A549 treated with GW870086 at 1 μM for 4 hours (cell line): ENCODE measurements at places on chromosomes 16 and 17. TPM values are rescaled to one million over a fixed set of nuclear protein-coding genes. Genes with fewer than 3 reads are reported as not detected.

Gene MEIOB
- total RNA-seq = 1.2 to 2.1 TPM (median 1.5 TPM) in 5 replicates

Gene MMP15
- total RNA-seq = 28.0 to 37.2 TPM (median 34.7 TPM) in 5 replicates

Gene PLEKHM1
- total RNA-seq = 18.7 to 25.4 TPM (median 21.9 TPM) in 5 replicates

Gene BEAN1
- total RNA-seq = 3.8 to 7.1 TPM (median 5.0 TPM) in 5 replicates

Gene CD300A
- total RNA-seq = not detected in 5 replicates

Gene SLC38A8
- not detected in 5 replicates for total RNA-seq

Gene CCL8
- 0.12 TPM in 1 of 5 replicates, not detected in the others for total RNA-seq

Gene CCT6B
- total RNA-seq = 0.80 to 1.9 TPM (median 1.8 TPM) in 5 replicates

Gene SLFN12
- 0.08 TPM in 1 of 5 replicates, not detected in the others for total RNA-seq

Gene VMP1
- total RNA-seq = 126 to 208 TPM (median 160 TPM) in 5 replicates

Gene MARCHF10
- 0.94 to 2.4 TPM (median 1.6 TPM) in 5 replicates for total RNA-seq

Gene HOXB8
- 6.9 to 8.8 TPM (median 8.2 TPM) in 5 replicates for total RNA-seq

Gene CASKIN1
- total RNA-seq = 0.35 to 0.55 TPM (median 0.45 TPM) in 5 replicates

Gene UTS2R
- total RNA-seq = not detected in 5 replicates

Gene KRT39
- not detected in 5 replicates for total RNA-seq

Gene MYH13
- total RNA-seq = not detected in 5 replicates

Gene RNF167
- 94.8 to 138 TPM (median 119 TPM) in 5 replicates for total RNA-seq
